ENCODE measurements at places on chromosomes 13 and 19.

GRCh38 chr13:77184455-77184854 lies 142.4 kb downstream of the MYCBP2 start:
- DNase-seq = peak; percentile 4

GRCh38 chr19:42660353-42660752 lies 65.6 kb upstream of the CEACAM8 start:
- no peak for DNase-seq

DNA sequence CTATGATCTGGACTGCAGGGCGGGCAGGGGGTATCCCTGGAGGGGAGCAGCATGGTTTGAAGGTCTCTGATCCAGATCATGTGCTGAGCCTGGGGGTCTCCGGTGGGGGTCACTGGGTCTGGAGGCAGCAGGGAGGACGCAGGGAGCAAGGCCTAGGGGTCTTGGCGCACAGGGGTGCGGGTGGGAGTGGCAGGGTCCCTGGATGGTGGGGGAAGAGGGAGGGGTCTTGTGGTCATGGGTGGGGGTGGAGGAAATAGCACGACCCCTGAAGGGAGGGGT lies 1.9 kb downstream of the BTBD2 start:
- DNase-seq = no peak

DNA sequence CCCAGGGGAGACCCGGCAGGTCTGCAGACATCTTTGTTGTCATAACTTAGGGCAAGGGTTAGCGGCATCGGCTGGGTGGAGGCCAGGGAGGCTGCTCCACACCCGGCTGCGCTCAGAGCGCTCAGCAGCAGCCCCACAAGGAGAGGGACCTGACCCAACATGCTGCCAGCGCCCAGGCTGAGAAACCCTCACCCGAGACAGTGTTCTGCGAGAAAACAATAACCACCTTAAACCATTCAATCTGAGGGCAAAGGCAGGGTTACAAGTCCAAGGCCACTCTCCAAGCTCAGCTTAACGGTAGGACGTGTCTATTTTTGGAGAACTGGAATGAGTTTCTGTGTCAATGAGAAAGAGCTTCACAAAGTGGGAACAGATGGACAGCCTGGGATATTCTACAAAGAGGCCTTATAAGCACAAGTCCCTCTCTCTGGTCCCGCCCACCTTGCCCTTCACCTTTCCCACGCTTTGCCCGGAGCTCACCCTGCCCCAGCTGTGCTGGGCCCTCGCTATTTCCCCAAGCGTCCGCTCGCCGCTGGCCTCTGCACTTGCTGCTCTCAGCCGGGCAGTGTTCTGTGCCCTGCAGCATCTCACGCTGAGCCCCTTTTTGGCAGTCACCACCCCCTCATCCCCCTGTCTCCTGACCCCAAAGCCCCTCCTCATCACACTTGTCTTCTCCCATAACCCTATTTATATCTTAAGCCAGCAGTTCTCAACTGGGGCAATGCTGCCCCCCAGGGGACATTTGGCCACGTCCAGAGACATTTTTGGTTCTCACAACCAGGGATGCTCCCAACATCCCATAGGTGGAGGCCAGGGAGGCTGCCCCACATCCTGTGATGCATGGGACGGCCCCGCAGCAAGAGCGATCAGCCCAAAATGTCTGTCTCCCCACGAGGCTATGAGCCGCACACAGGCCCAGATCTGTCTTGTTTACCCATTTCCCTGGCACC lies 17.6 kb downstream of the PPP1R12C start:
- no peak for DNase-seq

- DNase-seq = no peak
These were observed 4.9 kb downstream of the DIRAS1 start for GRCh38 chr19:2716275-2716650.

GRCh38 chr13:98869408-98870090 lies 108.3 kb downstream of the DOCK9 start:
- DNase-seq = no peak

GRCh38 chr19:12672744-12673143 lies 6.1 kb downstream of the WDR83 start:
- no peak for DNase-seq

- DNase-seq = no peak
These were observed 11.9 kb upstream of the OR7D2 start for GRCh38 chr19:9166846-9167245.

- DNase-seq = no peak
These were observed 197.8 kb downstream of the TEX29 start for GRCh38 chr13:111518161-111518792.

DNA sequence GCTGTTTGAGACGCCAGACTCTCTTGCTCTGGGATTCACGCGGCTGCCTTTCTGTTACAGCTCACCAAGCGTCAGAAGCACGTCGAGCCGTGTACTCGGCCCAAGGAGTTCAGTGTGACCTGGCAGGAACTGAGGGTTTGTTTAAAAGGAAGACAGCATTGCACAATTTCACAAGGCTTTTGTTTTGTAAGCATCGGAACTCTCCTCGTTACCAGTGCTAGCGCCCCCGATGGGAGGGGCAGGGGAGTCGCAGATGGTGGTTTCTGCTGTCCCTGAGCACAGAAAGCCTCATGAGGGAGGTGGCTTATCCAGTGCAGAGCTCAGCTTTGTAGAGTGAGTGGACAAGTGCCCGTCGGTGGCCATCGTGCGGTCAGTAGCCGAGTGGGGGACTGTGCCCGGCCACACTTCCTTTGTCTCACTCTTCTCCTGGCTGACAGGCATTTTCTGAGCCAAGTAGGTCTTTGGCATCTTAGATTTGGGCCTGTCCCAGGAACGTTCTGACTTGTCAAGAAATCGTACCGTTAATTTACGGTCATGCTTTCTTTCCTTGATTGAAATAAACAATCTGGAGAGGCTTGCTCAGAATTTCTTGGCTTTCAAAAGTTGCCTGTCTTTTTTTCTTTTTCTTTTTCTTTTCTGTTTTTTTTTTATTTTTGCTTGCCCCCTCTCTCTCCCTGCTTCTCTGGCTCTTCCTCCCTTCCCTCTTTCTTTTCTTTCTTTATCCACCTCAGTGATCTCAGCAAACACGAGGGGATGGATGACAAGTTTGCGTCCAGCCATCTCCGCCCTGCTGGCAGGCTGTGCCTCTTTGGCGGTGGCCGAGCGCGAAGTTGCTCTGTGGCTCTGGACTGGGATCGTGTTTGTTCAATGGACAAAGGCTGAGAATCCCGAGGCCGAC lies 7.7 kb downstream of the KDM4B start:
- peak; percentile 83 for DNase-seq

GRCh38 chr13:31909864-31910551 lies 121.6 kb upstream of the FRY start:
- DNase-seq = peak; percentile 78

DNA sequence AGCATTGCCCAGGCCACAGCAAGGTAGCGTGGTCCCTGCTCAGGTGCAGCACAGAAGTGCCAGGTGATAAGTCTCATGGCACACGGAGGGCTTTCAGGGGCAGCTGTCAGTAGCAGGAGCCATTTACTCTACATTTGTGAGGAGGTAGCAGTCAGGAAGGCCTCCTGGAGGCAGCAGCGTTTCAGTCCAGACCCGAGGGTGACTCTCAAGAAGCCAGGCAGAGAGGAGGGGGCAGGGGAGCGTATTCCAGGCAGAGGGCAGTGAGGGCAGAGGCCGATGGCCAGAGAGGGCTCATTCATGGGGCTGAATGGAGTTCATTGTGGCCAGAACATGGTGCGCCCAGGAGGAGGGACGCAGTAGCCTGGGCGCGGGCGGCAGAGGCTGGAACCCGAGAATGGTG lies 8.9 kb downstream of the PIAS4 start:
- no peak for DNase-seq

GRCh38 chr13:28819735-28820098 lies 422 bp upstream of the MTUS2 start:
- peak; percentile 69 for DNase-seq

GRCh38 chr13:61252213-61252612 lies 163.4 kb downstream of the PCDH20 start:
- peak; percentile 66 for DNase-seq

DNA sequence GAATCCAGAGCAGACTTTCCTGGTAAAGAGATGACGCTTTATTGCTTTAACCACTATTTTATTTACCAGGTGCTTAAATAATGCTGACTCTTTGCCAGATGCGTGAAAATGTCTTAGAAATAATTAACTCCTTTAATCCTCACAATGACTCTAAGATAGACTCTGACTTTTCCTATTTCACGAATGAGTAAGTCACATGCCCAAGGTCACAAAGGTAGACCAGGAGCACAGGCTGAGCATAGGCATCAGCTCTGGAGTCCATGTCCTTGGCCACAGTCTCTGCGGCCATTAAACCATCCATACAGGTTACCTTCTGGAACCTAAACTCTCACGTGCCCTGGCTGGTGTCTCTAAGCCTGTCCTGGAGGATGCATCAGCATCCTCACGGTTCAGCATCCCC lies 87.3 kb downstream of the ERCC5 start:
- no peak for DNase-seq

- no peak for DNase-seq
These were observed 202.2 kb downstream of the SUCLA2 start for GRCh38 chr13:47798906-47799305.

DNA sequence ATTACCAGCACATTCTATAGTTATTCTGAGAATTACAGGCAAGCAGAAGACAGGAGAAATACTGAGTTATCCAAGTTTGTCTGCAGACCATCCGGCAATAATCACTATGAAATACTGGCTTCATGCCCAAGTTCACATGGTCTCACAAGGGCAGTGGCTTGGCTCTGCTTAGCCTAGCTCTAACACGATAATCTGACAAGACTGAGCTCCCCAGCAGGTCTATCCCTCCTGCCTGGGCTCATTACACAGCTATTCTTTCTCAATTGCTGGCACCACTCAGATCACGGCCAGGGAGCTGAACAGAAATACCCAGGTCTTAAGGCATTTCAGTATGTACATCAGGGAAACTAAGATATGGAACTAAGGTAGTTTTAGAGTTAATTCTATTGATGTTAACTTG lies 361.6 kb upstream of the PCDH20 start:
- peak; percentile 45 for DNase-seq

- no peak for DNase-seq
These were observed 40.0 kb upstream of the KL start for GRCh38 chr13:32976056-32976805.

DNA sequence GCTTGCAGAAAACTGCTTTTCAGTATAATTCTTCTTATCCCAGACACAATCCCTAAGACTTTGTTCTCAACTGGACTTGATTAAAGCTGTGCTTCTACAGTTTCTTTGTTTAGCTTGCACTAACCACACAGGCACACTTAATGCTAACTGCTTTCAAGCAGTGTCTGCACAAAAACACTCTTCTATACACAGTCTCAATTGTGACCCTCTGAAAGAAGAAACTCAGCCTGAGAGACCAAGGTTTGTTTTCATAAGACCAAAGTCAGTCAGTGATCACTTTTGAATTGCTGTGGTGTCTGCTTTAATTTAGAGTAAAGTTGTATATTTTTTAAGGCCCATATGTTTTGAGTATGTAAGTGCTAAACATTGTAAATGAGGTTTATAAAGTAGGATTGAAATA lies 431.2 kb downstream of the KCTD12 start:
- no peak for DNase-seq

DNA sequence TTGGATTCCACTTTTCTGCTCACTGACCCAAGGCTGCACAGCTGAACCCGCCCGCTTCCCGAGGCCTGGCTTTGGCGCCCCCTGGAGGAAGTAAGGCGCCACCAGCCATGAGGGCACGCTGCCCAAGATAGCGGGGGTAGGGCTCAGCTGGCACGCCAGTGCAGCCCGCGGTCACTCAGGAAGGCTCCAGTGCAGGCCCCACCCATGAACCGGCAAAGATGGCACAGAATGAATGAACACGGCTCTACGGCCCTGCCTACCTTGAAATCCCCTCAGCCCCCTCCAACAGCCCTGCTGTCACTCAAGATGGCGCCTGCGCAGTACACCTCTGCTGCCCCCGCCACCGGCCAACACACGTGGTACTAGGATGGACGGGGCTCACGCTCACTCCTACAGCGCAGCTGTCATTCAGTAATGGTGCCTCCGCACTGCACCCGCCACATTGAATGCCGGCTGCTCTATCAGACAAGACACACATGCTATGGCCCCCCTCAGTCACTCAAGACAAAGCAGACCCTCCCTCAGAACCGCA lies 3.0 kb downstream of the PEG3 start:
- DNase-seq = peak; percentile 80

GRCh38 chr13:110615322-110616102 lies at the start of gene NAXD:
TSS of gene NAXD (plus strand) at chr13:110615545. CDS start at chr13:110615602, 57 bp downstream.
- DNase-seq = peak; percentile 90

GRCh38 chr19:12806242-12807081 lies at the start of gene RNASEH2A:
TSS of gene RNASEH2A (plus strand) at chr19:12806584. CDS start at chr19:12806674, 90 bp downstream.
- peak; percentile 95 for DNase-seq

- DNase-seq = no peak
These were observed 216.8 kb downstream of the DIAPH3 start for GRCh38 chr13:59946944-59947343.

- no peak for DNase-seq
These were observed 4.0 kb upstream of the RFXAP start for GRCh38 chr13:36815062-36815461.

- no peak for DNase-seq
These were observed 80.1 kb downstream of the ESD start for GRCh38 chr13:46716821-46717220.

DNA sequence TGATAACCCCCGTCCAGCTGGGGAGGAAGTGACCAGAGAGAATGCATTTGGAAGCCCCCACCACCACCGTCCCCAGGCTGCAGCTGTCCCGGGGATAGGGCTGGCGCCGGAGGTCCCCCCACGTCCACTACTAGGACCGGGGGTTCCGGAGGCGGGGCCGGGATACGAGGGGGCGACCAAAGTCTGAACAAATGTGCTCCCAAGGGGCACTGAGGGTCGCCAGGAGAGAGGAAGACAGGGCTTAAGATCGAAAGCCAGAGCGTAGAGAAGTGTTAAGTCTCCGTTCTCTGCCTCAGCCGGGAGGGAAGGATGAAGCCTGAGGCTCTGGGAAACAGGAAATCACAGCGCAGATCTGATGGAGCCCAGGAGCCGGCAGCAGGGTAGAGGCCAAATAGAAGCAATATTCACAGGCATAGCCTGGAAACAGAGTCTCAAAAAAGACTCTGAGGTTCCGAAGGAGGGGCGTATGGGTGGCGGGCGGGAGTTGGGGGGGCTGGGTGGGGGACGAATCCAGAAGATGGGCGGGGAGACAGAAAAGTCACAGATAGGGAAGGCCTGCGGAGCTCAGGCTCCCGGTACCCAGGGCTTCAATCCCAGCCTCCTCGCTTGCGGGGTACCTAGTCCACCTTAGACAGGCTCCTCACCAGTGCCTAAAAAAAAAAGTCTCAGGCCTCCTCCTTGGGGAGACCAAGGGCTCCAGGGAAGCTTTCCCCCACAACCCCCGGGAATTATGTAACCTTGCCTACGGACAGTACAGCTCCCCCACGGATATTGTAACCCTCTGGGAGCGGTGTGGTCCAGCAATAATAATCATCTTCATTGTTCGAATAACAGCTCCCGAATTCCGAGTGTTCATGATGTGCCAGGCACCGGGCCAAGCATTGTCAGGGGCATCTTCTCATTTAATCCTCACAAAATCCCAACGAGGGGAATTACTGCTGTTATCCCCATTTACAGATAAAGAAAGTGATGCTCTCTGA lies 1.1 kb upstream of the ERF start:
- peak; percentile 78 for DNase-seq
